T-cell (primary cell): ENCODE measurements at places on chromosomes 16 and 17. TPM values are rescaled to one million over a fixed set of nuclear protein-coding genes. Genes with fewer than 3 reads are reported as not detected.

Gene GDPD1
- 4.9 TPM for total RNA-seq

Gene TACO1
- total RNA-seq, result 18.8 TPM

Gene SLC38A8
- total RNA-seq, result not detected

Gene RPH3AL
- total RNA-seq, result 5.3 TPM

Gene GCGR
- not detected for total RNA-seq

Gene BMERB1
- 5.6 TPM for total RNA-seq

Gene C16orf86
- 1.9 TPM for total RNA-seq

Gene SLC47A2
- not detected for total RNA-seq

Gene ADGRG1
- total RNA-seq, result 7.8 TPM

Gene TNFSF12
- 63.7 TPM for total RNA-seq

Gene PCGF2
- 0.69 TPM for total RNA-seq

DNA sequence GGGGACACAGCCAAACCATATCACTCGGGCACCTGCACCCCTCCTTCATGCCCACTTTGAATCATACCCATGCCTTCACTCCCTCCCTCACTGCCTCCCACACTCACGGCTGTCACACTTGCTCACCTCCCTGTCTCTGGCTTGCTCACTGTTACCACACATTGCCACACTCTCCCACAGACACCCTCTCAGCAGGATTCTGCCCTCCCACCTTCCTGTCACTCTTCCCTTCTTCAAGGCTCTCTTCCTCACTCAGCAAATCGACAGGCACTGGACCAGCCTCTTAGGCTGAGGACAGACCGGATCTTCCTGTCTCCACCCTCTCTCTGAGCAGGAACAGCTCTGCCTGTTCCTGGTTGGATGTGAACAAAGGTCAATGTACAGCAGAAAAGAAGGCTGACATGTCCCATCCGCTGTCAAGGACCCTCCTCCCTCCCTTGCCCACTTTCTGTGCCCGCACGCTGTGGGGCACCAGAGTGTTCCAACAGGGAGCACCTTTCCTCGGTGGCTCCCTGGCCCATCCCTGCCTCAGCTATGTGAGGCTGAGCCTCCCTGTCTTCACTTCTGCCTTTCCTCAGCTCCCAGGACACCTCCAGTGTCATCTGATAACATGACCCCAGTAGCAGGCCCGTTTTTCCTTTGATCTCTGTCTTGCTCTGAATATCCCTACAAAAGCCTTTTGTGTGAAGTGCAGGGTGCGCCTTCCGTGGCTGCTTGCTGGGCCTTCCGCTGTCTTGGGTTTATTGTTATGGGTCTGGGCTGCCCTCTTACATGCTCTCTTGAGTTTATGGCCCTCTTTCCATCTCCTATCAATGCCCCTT lies 47.0 kb downstream of the CCDC182 start:
- no peak for DNase-seq

- peak; percentile 57 for DNase-seq
Measured at GRCh38 chr17:82228278-82228841, 482 bp upstream of the SLC16A3 start.

DNA sequence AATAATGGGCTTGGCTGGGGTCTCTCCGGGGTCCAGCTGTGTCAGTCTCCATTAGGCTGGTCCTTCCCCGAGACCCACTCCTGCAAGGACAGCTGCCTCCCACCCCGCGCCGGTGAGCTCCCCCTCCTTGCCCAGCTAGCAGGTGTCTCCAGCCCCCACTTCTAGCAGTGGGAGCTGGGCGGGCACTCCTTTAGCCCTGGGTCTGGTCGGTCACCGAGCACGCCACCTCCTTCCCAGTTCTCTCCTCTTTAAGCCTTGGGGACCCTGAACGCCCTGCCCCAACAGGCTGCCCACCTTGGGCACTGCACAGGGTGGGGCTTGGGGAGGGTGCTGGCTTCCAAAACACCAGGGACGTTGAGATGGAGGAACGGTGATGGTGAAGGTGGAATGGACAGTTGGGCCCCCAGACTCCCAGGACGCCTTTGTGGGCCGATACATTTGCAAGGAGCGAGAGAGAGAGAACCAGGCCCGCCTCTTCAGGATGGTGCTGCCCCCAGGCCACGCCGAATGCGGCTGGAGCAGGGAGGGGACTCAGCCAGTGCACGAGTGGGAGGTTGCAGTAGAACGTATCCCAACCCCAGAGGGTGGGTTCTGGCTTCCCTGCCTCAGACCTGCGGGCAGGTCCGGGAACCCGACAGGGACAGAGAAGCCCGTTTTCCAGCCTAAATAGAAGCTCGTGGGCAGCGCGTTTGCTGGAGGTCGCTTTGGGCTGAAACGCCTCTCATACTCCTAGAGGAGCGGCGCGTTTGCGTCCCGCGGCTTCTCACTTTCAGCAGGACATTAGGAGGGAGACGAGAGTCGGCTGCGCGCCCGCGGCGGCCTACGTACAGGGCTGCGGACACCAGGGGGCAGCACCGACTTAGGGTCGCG lies 10.7 kb downstream of the TBX2 start:
- peak; percentile 71 for DNase-seq

DNA sequence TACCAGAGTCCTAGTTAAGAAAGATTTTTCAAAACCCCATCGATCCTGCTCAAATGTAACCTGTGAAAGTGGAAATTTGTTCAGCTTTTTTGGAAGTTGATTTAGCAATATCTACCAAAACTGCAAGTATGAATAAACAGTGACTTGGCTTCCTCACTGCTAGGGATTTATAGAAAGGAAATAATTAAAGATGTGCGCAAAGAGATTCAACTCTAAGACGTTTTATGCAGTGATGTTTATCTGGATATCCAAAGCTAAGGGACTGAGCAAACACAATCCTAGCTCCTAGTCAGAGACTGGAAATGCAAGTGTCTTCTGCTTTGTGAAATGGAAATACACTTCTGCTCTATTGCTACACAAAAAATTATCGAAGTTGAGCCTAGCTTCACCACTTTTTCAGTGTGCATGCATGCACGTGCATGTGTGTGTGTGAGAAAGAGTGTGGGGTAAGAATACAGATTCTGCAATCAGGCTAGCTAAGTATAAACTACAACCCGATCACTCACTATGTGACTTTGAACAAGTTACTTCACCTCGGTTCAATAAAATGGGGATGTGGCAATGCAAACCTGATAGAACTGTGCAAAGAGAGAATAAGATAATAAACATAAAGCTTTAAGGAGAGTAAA lies 52.1 kb upstream of the FOXF1 start:
- no peak for DNase-seq

DNA sequence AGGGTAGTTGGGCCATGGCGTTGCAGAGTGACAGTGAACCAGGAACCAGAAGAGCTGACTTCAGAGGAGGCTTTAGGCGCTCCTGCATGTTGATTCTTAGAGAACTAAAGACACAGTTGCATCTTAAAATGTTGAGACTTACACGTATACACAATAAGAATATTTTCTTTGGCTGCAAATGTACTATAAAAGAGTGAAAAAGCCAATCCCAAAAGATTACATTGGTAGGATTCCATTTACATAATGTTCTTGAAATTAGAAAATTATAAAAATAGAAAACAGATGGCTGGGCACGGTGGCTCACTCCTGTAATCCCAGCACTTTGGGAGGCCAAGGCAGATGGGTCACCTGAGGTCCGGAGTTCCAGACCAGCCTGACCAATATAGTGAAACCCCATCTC lies 738.8 kb downstream of the WWOX start:
- no peak for DNase-seq

GRCh38 chr17:1234455-1234854 lies 35.8 kb upstream of the BHLHA9 start:
- no peak for DNase-seq

GRCh38 chr17:29178750-29179231 lies 1.4 kb downstream of the MYO18A start:
- no peak for DNase-seq

DNA sequence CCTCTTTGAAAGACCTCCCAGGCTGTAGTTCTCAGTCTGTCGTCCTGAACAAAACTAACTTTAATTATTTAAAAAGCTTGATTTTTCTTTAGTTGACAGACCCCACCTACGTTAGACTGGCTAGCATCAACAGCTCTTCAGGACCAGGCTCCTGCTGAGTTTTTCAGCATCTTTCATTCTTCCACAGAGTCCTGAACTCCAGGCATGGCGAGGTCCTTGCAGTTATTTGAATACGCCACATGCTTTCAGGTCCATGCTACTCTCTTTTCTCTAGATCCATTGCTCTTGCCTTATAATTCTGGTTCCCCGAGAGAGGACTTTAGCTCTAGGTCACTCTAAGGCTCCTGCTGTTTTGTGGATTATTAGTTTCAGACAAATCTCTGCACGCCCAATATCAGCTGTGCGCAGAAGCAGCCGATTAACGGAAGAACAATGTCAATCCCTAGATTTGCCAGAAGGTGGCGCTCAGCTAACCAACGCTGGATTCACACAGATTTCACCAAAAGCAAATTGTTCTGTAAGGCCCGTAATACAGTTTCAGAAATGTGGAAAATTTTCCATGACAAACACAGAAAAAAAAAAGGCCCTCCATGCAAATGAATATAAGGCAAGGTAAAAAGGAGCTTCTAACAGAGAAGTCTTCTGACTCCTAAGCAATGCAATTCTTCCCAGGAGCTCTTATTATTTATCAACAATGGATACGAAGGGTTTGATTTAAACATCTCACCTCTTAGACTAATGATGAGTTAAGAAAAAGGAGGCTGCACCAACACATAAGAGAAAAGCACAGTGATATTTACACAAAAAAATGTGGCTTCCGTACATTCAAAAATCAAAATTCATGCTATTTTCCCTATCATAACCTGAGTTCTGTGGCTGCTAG lies 33.5 kb upstream of the BCO1 start:
- DNase-seq, result peak; percentile 19

- no peak for DNase-seq
Measured at GRCh38 chr17:27345141-27345904, 51.4 kb downstream of the WSB1 start.

DNA sequence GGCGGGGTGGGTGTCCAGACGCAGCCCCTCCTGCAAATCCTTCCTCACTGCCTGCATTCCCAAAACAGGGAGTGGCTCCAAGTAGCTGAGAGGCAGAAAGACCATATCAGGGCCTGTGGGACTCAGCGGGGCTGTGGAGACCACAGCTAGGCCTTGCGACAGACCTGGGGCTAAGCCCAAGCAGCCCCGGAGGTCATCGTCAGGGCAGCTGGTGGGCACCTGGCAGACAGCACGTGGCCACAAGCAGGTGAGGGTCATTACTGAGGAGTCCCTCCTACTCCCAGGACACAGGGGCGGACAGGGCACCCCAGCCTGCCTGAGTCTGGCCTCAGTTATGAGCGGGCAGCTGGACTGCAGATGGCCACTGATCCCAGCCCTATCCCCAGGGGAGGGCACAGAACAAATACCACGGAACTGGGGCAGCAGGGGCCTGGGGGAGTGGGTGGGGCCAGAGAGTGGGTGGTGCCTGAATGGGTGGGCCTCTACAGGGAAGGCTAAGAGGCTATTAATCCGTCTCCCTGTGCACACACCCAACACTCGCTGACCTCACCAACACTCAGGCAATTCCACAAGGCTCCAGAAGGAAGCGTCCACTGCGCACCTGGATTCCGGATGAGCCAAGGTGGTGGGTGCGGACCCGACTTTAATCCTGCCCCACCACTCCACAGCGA lies 8.5 kb downstream of the HS3ST6 start:
- DNase-seq, result no peak

- DNase-seq, result no peak
Measured at GRCh38 chr17:80272366-80272765, 11.7 kb downstream of the RNF213 start.

GRCh38 chr17:57606111-57606875 lies 138.8 kb downstream of the CCDC182 start:
- DNase-seq, result no peak

GRCh38 chr16:82633964-82634600 lies 7.3 kb downstream of the CDH13 start:
- no peak for DNase-seq
